ENCODE measurements at places on chromosomes 6 and 20.

GRCh38 chr20:14919501-14920081 lies 582.2 kb upstream of the FLRT3 start:
- peak; percentile 18 for DNase-seq

- DNase-seq, result no peak
Observed at GRCh38 chr20:58102261-58102660, 126.2 kb downstream of the ANKRD60 start.

DNA sequence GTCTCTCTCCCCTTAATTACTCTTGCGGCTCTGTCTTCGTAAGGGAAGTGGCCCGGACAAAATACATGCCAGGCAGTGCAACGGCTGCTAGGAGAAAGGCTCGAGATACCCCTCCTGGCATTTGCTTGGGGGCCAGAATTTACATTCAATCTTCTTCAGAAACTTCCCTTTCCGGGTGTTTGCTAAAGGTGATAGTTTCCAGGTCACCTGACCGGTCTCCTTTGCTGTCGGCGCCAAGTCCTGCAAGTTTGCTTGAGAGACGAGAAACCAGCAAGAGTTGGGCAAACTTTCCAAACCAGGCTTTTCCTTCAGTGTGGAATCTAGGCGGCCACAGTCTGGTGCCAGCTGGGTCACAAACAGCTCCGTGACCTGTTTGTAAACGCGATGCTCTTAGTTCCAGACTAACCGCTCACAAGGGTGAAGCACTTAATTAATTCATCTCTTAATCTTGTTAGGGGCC lies 563 bp upstream of the SRSF3 start:
- peak; percentile 12 for DNase-seq

DNA sequence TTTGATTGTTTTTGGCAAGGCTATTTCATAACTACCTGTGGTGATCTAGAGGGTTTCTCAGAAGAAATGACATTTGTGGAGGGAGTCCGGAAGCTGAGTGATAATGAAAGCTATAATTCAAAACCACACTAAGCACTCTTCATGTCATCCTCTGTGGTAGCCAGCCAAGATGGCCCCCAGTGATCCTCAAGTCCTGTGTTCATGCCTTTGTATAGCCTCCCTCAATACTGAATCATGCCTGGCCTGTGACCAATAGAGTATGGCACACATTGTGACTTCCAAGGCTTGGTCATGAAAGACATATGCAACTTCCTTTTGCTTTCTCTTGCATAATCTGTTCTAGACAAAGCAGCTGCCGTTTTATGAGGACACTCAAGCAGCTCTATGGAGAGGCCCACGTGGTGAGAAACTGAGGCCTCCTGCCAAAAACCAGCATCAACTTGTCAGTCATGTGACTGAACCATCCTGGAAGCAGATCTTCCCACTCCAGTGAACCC lies 12.8 kb upstream of the DNAAF9 start:
- no peak for DNase-seq

DNA sequence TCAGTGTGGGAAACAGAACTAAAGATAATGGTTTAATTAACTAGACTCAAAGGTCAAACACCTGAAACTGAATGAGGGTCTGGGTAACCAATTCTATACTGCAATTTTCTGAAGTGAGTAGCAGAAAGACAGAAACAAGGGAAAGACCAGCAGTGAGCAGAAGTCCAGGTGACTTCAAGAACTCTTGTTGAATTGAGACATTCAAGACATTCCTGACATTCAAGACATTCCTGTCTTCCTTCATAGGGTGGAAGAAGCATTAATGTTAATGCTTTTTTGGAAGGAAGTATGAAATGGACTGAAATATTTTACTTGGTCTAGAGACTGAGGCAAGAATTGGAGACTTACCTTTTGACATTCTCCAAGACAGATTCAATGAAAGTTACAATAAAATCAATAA lies 529.9 kb upstream of the MMS22L start:
- no peak for DNase-seq

- no peak for DNase-seq
Observed at GRCh38 chr6:100382767-100383195, 81.9 kb downstream of the SIM1 start.

GRCh38 chr20:11853359-11853758 lies 64.3 kb upstream of the BTBD3 start:
- no peak for DNase-seq

DNA sequence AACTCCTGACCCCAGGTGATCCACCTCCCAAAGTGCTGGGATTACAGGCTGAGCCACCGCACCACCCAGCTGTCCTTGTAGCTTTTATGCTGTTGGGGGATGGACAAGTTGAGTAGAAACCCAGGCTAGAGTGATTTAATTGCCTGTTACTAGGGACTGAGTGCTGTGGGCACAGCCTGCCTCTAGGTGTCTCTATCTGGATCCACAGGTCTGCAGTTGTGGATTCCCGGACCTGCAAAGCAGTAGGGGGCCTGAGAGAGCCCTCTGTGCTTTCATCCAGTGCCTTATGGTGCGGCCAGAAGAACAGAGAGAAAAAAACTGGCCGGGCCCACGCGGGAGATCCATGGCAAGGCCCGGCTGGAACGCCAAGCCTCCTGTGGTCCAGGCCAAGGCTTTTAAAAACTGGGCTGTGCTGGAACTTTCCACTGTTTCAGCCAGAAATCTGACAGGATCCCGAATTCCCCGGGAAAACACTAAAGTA lies 5.2 kb downstream of the SIRPA start:
- peak; percentile 41 for DNase-seq

Measured in progenitor cell of endocrine pancreas (in vitro differentiated cells).